Ovary (tissue), 10 donors: ENCODE measurements at places on chromosomes 2 and 18.

DNA sequence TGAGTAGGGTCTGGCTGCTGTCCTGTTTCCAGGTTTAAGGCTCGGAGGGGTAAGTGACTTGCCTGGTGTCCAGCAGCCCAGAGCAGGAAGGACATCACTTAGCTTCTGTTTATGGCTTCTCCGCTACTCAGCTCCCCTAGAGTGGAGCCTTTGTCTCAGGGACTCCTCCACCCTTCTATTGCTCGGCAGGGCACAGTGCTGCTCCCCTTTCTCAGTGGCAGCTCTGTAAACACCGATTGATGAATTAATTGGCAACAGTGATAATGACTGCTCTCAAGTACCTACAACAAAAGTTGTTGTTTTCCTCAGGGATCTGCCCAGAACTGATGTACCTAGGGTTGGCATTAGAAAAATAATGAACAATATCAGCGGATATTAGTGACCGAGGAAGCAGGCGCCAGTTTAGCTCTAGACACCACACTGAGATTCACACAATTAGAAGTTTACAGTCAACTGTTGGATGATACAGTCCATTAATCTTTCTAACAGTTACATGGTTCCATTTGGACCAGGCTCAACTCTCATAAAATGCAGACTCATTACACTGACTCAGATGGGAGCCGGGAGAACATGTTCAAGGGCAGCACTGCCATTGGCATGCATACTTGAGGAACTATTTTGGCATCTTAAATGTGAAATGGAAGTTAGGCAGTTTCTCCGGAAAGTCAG lies 265.7 kb downstream of the MTX2 start:
- peaks cover 5% of the 10 kb centered on the region for H3K4me1 ChIP-seq
- H3K27ac ChIP-seq: no peak overlapping the region
- H3K36me3 ChIP-seq: no peaks in the 10 kb centered on the region
- DNase-seq: no peak
- no peak overlapping the region for H3K4me3 ChIP-seq

- no peak for DNase-seq
- no peaks in the 10 kb centered on the region for H3K27me3 ChIP-seq
- no peaks in the 10 kb centered on the region for H3K4me1 ChIP-seq
Measured at GRCh38 chr2:225495706-225496105, 96.2 kb downstream of the NYAP2 start.

- H3K27me3 ChIP-seq: no peaks in the 10 kb centered on the region
- no peak overlapping the region for H3K4me3 ChIP-seq
- H3K27ac ChIP-seq: no peak overlapping the region
- peaks cover 5% of the 10 kb centered on the region for H3K4me1 ChIP-seq
- no peaks in the 10 kb centered on the region for H3K36me3 ChIP-seq
Measured at GRCh38 chr18:837922-838321, 25.9 kb upstream of the YES1 start.

GRCh38 chr2:23900541-23901322 lies 26.2 kb downstream of the ATAD2B start:
- no peaks in the 10 kb centered on the region for H3K36me3 ChIP-seq
- no peak overlapping the region for H3K27ac ChIP-seq
- H3K4me3 ChIP-seq: no peak overlapping the region
- no peaks in the 10 kb centered on the region for H3K4me1 ChIP-seq

- no peak overlapping the region for H3K27ac ChIP-seq
- no peak overlapping the region for H3K4me3 ChIP-seq
- no peaks in the 10 kb centered on the region for H3K4me1 ChIP-seq
- no peaks in the 10 kb centered on the region for H3K36me3 ChIP-seq
- no peaks in the 10 kb centered on the region for H3K27me3 ChIP-seq
Measured at GRCh38 chr2:182321096-182321495, 105.7 kb downstream of the PDE1A start.

DNA sequence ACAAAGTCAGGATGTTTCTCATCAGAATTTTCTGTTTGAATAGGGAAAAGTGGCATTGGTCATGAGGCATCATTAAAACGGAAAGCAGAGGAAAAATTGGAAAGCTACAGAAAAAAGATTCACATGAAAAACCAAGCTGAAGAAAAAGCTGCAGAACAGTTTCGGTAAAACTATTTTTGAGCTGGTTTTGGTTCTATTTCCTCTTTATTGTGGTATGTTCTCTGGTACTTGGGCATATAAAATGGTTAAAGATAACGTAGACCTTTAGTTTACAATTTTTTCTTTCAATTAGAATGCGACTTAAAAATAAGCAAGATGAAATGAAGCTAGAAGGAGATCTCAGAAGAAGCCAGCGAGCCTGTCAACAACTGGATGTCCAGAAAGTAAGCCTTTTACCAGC lies 7.6 kb downstream of the GPATCH11 start:
- DNase-seq: no peak
- no peaks in the 10 kb centered on the region for H3K27me3 ChIP-seq
- no peak overlapping the region for H3K27ac ChIP-seq
- no peaks in the 10 kb centered on the region for H3K4me1 ChIP-seq

DNA sequence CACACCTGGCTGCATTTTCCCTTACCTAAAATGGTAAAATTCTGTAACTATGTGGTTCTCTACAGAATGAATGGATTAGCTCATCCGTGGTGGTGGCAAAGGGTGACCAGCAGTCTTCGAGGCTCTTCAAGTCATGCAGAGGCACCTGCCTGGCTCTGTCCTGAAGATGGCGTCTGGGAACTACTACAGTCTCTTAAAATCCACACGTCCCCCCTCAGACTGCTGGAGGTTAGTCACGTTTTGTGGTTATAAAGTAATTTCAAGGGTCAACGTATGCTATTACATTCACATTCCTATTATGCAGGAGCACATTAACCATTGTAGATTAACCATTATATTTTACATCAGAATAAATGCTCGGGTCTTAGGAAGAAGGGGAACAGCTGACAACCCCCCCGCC lies 616.7 kb downstream of the GALR1 start:
- H3K4me1 ChIP-seq: no peaks in the 10 kb centered on the region
- no peaks in the 10 kb centered on the region for H3K27me3 ChIP-seq
- DNase-seq: no peak
